ENCODE measurements at places on chromosomes 1 and 21.

DNA sequence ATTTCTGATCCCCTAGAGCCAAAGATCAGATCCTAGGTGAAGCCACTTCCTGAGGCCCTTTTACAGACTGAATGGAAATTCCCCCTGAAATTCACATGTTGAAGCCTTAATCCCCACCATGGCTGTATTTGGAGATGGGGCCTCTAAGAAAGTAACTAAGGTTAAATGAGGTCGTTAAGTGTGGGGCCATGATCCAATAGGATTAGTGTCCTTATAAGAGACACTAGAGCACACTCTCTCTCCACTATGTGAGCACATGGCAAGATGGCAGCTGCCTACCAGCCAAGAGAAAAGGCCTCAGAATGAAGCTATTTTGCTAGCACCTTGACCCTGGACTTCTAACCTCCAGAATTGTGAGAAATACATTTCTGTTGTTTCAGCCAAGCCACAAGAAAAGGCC, 13.9 kb downstream of the ABCB10 start:
- DNase-seq = no peak

DNA sequence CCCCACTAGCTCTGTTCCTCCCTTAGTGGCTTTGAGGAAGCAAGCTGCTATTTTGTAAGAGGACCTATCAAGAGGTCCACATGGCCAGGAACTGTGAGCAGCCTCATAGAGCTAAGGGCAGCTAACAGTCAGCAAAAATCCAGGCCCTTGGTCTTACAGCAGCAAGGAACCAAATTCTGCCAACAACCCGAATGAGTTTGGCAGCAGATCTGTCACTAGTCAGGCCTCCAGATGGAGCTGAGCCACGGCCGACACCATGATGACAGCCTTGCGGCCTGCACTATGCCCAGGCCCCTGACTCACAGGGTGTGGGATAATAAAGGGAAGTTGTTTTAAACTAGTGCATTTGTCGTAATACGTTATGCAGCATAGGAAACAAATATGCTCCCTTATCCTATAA, 28.0 kb upstream of the H3-3A start:
- no peak for DNase-seq

GRCh38 chr1:107318932-107319331, 178.1 kb downstream of the NTNG1 start:
- DNase-seq = no peak

DNA sequence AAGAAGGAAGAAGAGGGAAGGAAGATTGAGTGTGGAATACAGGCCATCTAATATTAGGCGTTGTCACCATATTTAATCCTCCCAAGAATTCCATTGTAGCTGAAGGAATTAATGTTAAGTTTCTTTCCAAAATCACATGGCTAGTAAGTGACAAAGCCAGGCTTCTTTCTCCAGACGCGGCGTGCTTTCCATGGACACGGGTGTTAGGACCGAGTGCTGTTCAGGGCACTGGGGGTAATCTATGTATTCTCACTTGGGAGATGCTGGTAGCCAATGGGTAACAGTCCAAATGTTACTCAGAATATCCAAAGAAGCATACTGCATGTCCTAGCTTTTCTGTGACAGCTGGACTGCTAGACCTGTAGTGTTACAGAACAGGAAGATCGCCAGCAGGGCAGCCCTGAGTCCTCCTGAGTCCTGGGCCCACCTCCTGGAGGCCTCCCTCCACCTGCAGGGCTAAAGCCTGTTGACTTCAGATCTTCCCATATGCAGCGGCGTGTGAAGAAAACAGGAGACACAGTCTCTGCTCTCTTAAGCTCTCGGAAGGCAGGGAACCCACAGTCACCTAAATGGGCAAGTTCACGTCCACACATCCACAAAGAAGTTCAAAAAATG, 5.3 kb downstream of the IGSF9 start:
- DNase-seq = no peak

DNA sequence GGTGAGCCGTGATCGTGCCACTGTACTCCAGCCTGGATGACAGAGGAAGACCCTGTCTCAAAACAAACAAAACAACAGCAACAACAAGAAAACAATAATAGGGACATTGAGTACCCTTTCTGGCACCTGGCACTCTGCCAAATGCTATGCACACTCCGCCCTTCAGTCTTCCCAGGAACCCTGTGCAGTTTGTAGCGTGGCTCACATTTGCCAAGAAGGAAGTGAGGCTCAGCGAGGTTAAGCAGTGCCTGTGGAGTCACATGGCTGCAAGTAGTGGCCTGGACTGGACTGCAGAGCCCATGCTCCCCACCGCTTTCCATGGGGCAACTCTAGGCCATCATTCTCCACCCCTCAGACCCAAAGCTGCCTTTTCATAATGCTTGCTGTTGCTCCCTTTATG, 5.3 kb upstream of the EVA1B start:
- no peak for DNase-seq

DNA sequence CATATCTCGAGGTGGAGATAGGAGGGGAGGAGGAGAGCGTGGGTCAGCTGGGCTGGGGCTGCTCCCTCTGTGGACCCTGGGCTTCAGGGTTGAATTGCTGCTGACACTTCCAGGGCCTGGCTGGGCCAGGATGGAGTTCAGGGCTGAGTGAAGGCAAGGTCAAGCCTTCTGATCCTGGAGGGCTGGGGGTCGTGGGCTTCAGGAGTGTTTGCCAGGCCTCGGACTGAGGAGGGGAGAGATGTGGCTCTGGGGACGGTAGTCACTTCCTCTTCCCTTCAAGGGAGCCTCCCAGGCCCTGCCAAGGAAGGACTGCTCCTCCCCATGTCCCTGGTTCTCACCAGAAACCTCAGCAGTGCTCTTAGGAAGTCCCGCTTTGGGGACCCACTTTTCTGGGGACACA, 12.1 kb upstream of the FAM131C start:
- no peak for DNase-seq

GRCh38 chr1:161309868-161310267, at the start of gene MPZ:
MPZ (minus strand) TSS chr1:161309968; CDS start chr1:161309905, 63 bp downstream.
- no peak for DNase-seq

- DNase-seq = no peak
Measured at GRCh38 chr1:82465024-82465423, 664.3 kb downstream of the ADGRL2 start.

- no peak for DNase-seq
Measured at GRCh38 chr1:204145033-204145504, 6.8 kb downstream of the ETNK2 start.

GRCh38 chr1:108692724-108693655, 880 bp downstream of the PRPF38B start:
- peak; percentile 59 for DNase-seq

DNA sequence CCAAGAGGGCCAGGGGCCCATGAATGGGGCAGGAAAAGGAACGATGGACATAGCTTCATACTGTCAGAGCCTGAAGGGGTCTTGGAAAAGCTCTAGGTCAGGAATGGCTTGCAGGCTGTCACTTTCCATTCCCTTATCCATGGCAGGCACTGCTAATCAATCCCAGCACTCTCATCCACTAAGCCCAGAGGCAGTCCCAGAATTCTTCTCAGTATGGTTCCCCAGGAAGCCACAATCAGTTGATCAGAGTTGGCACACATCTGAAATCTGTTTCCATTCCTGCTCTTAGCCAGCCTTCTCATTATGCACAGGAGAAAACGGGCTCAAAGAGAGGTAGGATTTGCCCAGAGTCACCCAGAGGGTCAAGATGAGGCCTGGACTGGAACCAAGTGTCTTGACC, 65.7 kb downstream of the LACTBL1 start:
- no peak for DNase-seq

- no peak for DNase-seq
Measured at GRCh38 chr1:18712252-18712600, 81.6 kb downstream of the PAX7 start.

- no peak for DNase-seq
Measured at GRCh38 chr1:62438163-62438562, 1.3 kb downstream of the USP1 start.

- no peak for DNase-seq
Measured at GRCh38 chr1:207867136-207868109, 43.5 kb downstream of the CD34 start.

DNA sequence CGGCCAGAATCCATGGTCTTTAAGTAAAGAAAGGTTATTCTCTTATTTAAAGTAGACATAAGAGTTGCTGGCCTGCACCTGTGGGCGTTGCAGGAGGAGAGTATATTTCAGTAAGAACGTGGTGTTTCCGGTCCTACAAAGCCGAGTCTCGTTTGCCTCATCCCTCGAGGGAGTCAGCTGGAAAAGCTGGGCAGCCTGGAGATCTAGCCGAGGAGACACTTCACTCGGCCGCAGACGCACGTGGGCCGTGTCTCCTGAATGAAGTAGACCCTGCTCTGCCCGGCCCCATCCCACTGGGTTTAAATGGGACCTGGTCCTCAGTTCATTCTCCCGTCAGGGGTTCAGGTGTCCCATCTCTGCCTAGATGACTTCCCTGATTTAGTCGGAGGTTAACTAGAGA, 14.9 kb downstream of the SLC45A1 start:
- no peak for DNase-seq

GRCh38 chr1:186904361-186904760, 75.6 kb downstream of the PLA2G4A start:
- DNase-seq = no peak

GRCh38 chr1:197733324-197733723, 42.0 kb downstream of the DENND1B start:
- no peak for DNase-seq

DNA sequence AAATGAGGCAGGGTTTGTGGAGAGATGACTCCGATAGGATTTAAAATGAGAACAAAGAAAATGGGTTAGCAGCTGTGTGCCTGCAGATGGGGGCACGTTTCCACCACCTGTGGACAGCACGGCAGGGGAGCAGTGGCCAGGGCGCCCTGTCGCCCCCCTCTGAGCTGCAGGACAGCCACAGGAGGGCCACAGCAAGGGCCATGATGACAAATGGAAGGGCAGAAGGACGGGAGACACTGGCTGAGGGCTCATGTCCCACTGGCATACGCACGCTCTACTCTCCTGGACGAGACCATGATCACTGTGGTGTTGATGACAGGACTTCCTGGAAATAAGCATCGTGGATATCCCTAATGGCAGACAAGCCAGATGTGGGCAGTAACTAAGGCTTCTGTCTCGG, 241.0 kb downstream of the SDCCAG8 start:
- DNase-seq = no peak

- DNase-seq = no peak
Measured at GRCh38 chr1:156912861-156913808, 7.3 kb upstream of the LRRC71 start.

DNA sequence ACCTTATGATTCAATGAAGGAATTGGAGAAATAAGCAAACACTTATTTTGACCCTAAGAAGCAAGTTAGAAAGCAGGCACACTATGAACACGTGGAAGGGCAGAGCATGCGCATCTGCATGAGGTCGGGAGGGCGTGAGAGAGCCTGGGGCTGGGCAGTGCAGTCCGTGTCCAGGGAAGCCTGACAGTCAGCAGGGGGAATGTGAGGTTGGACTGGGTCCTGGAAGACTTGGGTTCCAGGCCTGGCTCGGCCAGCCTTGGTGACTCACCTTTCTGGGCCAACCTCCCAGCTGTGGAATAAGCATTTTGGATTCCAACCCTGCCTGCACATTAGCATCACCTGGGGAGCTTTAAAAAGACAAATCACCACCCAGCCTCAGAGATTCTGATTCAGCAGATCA, 26.6 kb upstream of the LMX1A start:
- no peak for DNase-seq

DNA sequence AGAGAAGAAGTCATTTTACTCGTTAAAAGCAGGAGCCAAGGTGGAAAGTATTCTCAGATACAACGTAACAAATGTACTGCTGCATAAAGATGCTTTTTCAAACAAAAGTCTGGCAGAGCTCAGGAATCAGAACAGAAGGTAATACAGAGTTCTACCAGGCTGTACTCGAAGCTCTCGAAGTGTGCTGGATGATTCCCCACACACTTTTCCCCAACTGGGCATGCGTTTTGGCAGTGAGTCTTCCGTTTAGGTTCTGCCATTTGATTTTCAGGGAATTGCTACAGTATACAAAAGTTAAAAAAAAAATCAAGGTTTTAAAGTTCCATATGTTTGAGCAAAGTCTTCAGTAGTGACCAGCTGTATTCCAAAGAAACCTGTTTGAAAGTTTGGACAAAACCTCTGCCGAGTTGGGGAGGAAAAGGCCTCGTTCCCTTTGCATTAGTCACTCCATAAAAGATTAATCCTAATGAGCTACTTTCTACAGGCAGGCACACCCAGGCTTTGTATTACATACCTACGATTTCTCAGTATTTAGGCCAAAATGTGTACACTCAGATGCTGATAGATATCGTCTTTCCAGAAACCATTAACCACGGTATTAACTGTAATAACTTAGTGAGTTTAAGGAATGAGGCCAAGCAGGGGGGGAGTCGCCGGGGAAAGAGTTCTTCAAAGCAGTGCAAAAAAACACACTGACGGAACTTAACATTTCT, 477.1 kb downstream of the LMO4 start:
- DNase-seq = no peak

- no peak for DNase-seq
Measured at GRCh38 chr1:27139980-27140379, 14.9 kb downstream of the SLC9A1 start.

DNA sequence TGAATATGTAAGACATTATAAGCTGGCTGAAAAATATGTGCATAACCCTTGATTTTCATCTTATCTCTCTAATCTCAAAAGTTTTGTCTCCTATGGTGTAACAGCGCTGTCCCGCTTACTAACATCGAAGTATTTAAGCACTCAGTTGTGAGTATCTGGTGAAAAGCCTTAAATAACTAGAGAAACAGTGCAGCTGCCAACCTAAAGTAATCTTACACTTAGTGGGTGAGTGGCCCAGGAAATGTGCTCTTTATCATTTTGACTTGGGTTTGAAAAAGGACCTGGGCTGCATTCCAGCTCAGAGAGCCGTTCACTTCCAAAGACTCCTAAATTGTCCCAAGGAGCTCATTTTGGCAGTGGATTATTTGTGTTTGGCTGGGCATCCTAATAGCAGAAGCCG, 225.9 kb downstream of the SPATA17 start:
- no peak for DNase-seq

DNA sequence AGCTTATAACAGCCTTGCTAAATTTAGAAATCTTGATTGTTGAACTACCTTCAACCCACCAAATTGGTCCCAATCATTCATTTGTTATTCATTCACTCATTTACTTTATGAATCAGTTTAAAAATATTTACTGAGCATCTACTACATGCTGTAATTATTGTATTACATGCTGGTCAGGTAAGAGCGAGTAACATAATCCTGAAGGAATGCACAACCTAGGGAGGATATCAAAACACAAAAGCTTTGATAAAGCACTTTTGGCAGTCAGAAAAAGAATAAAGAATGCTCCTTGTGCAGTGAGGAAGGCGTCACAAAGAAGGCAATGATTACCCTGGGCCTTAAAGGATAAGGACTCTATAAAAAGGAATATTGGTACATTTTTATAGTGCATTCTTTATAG, 518.9 kb upstream of the NR5A2 start:
- DNase-seq = no peak

DNA sequence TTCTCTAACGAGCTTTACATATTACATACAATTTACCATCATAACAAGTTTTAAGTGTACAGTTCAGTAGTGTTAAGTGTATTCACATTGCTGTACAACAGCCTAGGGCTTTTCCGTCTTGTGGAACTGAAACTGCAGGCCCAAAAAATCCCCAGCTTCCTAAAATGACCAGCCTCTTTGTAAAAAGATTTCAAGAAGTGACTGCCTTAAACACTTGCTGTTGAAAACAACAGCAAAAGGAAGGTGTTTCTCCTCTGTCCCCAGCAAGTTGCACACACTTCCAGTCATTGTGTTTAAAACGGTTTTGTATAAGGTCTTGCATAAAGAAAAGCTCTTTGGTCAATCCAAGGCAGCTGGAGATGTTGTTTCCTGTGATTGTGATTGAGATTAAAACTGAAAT, 16.0 kb upstream of the GBP1 start:
- no peak for DNase-seq

Measured in stimulated activated CD4-positive, alpha-beta T cell treated with anti-CD3 and anti-CD28 coated beads, Interleukin-12 subunit alpha, Interleukin-12 subunit beta, amount 100 ng/mL, for 4 hours (primary cell).